ENCODE measurements at places on chromosomes 1 and 21.

DNA sequence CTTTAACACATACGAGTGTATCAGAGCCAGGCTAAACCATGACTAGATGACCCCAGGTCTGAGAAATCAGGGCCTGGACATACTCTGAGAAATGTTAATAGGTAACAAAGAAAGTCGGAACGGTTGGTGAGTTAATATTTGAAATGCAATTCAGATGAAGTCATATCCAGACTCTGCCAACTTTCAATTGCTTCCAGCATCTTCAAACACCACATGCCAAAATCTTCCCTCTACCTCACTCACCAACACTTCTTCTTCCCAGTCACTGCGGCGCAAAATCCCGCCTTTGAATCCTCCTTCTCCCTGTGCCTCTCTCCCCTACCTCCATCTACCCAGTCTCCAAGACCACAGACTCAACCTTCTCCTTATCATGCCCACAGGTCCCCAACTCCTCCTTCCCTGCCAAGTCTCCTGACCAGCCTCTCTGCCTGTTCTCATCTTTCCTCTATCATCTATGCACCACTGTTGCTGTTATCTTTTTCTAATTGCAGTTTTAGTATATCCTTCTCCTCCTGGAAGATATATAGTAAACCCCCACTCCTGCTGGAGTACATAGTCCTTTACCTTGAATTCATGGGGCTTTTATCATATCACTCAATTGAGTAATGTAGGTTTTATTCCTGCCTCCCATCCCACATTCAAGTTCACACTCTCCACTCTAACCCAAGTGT is 41.3 kb downstream of the ZBTB18 start:
- peak; percentile 60 for DNase-seq

- no peak for DNase-seq
Observed at GRCh38 chr1:18994381-18994780, 37.9 kb upstream of the IFFO2 start.

GRCh38 chr21:36209626-36210171 is 53.1 kb downstream of the DOP1B start:
- DNase-seq: peak; percentile 53

DNA sequence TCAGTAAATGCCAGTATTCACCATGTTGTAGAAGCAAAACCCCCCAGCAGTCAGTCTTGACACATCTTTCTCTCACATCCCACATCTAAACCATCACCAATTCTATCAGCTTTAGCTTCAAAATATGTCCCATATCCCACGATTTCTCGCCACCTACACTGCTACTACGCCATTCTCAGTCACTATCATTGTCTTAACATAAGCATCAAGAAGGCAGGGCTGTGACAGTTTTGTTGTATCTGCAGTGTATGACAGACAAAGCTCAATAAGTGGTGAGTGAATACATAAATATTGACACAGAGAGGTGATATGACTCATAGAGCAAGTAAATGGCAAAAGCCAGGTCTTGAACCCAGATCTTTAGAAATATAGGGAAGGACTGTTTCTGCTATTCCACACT is 59.9 kb downstream of the JAK1 start:
- no peak for DNase-seq

DNA sequence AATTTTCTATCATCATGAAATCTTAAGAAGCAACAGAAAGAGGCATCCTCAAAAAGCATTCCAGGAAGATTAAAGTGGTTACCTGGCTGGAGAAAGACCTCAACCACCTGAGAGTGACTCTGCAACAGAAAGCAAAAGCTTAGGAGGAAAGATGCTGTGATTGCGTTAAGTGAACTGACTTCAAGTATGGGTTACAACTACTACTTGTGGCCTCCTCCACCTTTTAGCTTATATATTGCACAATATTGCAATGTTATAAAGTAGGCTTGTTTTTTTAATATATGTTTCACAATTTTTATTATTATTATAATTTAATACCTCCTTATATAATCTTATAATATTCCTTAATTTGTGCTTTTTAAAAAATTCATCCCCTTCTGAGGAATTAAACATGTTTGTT is 1407.5 kb downstream of the KCNT2 start:
- no peak for DNase-seq

GRCh38 chr1:81802707-81803430 is 2.1 kb downstream of the ADGRL2 start:
- DNase-seq: peak; percentile 87

- DNase-seq: peak; percentile 87
Observed at GRCh38 chr1:218344814-218345672, at the start of gene TGFB2. TSS of gene TGFB2 (plus strand) at chr1:218345336. CDS start at chr1:218346702, 1,366 bp downstream.

DNA sequence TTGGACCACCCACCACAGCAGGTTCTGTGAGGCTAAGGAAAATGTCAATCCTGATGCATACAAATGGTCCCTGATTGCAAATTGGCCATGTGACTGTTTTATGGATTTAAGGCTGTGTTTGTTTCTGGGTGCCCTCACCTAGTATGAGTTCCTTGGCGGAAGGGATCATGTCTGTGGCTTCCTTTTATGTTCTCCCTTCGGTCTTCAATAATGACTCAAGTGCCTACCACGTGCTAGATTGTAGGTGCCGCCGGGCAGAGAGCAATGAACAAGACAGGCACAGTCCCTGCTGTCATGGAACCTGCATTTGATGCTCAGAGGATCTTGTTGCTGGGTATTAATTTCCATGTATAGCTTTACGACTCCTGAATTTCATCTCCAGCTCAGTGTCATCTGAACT is 9.8 kb upstream of the VWA5B1 start:
- no peak for DNase-seq

- no peak for DNase-seq
Observed at GRCh38 chr1:69888657-69889056, 316.7 kb downstream of the LRRC40 start.

- DNase-seq: no peak
Observed at GRCh38 chr1:45304311-45305081, 22.2 kb upstream of the HPDL start.

GRCh38 chr1:231020139-231020601 is 19.9 kb downstream of the FAM89A start:
- no peak for DNase-seq

- DNase-seq: no peak
Observed at GRCh38 chr1:51653127-51653526, 36.2 kb downstream of the OSBPL9 start.

DNA sequence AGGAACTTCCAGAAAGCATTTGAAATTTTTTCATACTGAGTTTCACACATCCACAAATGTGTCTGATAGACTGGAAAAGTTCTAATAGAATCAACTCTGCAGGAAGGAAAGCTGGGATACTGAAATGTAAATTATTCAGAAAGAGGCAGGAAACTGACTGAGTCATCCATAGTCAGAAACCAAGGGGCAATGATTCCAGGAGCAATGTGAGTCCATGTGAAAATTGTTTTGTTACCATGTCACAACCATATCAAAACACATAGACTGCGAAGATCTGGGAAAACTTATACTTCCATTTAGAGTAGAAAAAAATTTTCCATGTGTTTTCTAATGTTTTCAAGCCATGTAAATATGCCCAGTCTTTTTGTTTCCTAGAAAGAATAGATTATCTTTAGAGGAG is 142.3 kb upstream of the TMPRSS15 start:
- DNase-seq: no peak

DNA sequence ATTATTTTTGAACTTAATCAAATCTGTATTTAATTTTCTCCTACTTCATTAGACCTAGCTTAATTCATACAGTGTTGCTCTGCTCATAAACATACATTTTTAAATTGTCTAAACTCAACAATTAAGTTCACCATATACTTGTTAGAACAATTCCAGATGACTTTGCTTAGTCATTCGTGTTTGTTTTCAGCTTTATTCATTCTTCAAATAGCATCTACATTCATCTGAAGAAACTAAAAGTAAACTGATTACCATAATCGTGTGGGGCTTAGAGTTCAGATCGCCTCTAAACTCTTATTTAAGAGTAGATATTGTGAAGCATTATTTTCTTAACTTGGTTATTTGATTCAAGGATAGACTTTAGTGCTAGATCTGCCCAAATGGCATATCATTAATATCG is 34.4 kb downstream of the KLHL20 start:
- peak; percentile 6 for DNase-seq

- DNase-seq: peak; percentile 84
Observed at GRCh38 chr1:94713472-94714141, 106.5 kb upstream of the SLC44A3 start.

- no peak for DNase-seq
Observed at GRCh38 chr1:57167997-57168396, 202.2 kb upstream of the C8B start.

GRCh38 chr1:18798946-18799345 is 60.5 kb downstream of the TAS1R2 start:
- DNase-seq: no peak

GRCh38 chr1:13699510-13699909 is 478 bp upstream of the PRDM2 start:
- DNase-seq: no peak

GRCh38 chr21:34971656-34972055 is 77.4 kb downstream of the RUNX1 start:
- no peak for DNase-seq

DNA sequence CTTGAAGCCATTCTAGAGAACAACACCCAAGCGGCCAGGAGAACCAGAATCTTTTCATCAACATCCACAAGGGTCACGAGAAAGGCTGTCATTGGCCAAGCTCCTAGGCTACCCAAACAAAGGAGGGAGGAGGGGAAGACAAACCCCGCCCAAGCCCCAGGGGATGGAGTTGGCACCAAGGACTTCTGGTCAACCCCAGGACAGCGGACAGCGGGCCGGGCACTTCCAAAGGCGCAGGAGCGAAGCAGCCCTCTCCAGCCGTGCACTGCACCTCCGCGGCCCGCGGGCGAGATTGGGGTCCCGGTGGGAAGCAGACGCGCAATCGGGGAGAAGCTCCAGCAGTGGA is at the start of gene CLIC6:
TSS of gene CLIC6 (plus strand) at position 192 of the 346 bp plus-strand sequence. CDS start 395 bp downstream, outside the sequence.
- no peak for DNase-seq

DNA sequence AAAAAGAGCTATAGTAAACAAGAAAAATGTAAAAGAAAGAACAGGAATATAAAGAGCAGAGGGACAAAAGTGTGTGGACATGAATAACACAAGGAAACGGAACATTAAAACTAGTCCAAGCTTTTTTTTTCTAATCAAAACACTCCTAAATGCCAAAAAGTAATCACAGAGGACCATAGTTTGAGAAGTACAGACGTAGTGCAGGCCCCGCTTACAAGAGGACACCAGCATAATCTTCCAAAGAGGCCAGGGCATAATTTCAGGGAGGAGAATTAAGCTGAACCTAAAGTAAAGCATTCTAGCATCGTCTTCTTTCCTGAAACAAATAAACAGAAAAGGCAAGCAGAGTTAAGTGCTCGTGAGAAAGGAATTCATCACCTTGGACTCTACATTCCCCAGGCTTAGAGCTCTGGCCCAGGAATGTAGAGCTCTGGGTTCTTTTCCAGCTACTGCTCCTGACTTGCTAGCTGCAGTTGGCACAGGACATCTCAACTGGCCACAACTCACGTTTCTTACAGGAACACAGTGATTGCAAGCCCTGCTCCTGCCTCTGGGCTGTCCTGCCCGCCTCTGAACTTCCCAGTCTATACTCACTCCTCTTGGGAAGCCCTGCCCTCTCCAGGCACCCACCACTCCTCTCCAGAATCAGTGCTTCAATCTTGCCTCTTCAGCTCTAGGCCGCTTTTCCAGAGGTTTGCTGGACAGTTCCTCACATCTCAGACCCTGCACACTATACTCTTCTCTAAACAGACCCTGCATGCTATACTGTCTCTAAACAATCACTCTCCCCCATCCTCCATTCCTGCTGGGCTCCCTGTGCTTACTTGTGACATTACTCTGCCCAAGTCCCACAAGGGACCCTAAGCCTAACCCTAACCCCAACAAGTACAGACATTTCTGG is 9.8 kb downstream of the RGS8 start:
- peak; percentile 49 for DNase-seq

DNA sequence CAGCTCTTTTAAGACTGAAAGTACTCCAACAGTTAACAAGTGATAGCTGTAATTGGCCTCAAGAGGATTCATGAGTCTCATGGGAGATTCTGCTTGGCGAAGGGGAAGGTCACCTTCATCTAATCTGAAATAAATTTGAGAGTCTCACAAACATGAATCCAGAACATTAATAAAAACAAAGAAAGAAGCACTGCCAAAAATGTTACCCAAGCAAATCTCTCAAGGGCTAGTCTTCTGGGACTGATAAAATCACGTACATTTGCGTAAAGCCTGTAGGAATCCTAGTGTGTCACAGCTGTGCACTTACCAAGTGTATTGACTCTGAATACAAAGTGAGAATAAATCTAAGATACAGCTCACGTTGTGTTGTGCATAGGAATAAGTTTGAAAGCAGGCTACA is 21.2 kb upstream of the NUF2 start:
- DNase-seq: no peak

DNA sequence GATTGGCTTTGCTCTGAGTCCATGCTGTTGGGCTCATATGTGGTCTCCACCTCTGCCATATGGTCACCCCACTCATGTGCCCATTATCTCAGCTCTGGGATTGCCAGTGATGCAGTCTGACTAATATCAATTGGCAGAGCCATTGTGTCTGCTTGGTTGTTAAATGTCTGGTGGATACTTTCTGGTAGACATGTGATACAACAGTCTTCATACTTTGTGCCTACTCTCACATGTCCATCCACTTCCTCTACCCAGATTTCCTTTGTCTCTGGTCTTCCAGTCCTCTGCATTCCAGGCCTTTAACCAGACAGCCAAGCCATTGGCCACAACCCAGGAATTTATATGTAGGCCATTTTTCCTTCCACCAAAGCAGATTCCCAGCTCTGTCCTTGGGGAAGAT is 30.8 kb upstream of the DIPK1A start:
- DNase-seq: no peak

DNA sequence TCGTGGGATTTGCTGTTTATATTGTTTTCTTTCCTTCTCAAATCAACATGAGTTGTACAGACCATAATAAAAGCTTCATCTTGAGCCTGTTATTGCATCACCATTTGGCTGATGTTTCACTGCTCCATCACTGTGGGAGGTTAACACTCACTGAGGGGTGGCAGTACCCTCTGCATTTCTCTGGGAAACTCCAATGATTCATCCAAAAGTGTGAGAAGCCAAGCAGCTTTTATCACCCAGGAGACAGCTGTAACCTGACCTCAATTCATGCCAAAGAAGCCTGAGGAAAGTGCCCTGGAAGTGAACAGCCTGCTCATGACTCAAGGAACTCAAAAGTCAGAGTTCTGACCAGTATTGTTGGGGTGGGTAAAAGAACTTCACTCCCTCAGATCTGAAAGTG is 84.1 kb downstream of the GPR88 start:
- DNase-seq: peak; percentile 88

DNA sequence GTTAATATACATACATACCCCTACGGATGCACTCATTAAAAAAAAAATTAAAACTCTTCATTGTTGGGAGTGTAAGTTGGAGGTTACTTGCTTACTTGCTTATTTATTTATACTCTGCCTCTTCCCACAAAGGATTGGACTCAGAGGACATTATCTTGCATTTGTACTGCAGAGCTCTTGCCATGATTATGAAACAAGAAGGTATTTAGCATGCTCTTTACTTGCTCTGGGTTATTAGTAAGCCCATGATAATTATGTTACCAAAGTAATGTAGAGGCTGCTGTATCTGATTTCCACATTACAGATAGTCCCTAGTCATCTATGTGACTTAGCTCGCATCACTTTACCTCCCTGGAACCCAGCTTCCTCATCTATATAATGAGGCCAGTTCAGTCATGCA is 355.1 kb upstream of the PTBP2 start:
- peak; percentile 54 for DNase-seq

GRCh38 chr1:244361764-244362473 is 89.8 kb downstream of the ADSS2 start:
- peak; percentile 68 for DNase-seq
